AG04449 (cell line): ENCODE measurements at places on chromosomes 11 and 22.

- DNase-seq, result no peak
Observed at GRCh38 chr22:36303874-36304273, 50.9 kb downstream of the APOL1 start.

DNA sequence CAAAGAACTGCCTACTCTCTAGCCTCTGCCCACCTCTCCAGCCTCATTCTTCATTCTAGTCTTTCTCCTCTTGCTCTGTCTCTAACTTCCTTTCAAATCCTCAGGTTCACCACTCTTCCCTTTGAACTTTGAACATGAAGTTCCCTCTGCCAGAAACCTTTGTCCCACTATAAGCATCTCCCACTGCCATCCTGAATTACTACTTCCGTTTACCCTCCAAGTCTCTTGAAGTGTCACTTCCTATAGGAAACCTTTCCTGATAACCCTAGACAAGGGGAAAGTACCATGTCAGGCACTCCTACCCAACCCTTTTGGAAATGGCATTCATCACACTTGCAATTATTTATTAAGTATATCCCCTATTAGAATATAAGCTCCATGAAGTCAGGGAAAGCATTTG lies 3.1 kb downstream of the RAB30 start:
- no peak for DNase-seq

DNA sequence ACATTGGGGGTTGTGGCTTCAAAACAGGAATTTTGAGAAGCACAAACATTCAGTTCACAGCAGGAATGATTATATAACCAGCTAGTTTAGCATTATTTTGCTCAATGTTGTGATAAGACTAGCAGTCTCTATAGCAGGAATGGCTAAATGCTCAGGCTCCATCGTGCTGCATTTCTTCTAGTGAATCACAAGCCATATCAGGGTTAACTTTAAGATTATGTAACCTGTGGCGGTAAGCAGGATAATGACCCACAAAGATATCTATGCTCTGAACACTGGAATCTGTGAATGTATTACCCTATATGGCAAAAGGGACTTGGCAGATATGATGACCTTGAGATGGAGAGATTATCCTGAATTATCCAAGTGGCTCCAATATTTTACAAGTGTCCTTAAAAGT lies 14.8 kb downstream of the FSHB start:
- no peak for DNase-seq

GRCh38 chr11:20912922-20913512 lies 243.6 kb downstream of the NELL1 start:
- DNase-seq, result no peak

DNA sequence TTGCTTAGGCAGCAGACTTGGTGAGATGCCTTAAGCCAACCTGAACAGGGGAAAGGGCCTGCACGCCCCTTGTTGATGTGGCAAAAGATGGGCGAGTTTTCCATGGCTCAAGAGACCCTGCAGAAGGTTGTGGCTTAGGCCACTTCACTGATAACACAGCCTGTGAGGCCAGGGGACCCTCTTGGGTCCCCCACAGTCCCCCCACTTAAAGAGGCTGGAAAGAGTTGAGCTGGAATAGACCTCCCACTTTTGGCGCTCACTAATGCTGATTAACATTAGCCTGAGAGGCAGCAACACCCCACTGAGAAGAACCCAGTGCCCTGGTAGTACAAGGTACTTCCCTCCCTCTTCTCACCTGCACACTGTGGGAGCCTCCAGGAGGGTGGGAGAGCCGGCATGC lies 107.5 kb downstream of the TRIM29 start:
- DNase-seq, result no peak

DNA sequence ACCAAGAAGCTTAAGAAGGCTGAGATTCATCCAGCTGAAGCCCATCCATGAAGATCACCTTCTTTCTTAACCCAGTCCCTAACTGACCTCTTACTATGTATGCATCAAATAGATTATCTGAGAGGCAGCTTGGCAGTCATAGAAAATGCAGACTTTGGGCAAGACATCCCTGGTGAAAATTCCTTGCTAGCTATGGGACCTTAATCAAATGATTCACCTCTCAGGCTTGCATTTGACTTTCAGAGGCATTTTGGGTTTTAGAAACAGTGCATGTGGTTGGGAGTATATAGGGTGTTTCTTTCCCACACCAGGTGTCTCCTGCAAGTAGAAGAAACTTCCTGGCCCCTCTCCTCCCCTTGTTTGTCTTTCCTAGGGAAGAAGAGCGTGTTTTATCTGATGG lies 188.5 kb upstream of the ISX start:
- no peak for DNase-seq

- DNase-seq, result no peak
Observed at GRCh38 chr11:63800921-63801320, 12.3 kb upstream of the SPINDOC start.

DNA sequence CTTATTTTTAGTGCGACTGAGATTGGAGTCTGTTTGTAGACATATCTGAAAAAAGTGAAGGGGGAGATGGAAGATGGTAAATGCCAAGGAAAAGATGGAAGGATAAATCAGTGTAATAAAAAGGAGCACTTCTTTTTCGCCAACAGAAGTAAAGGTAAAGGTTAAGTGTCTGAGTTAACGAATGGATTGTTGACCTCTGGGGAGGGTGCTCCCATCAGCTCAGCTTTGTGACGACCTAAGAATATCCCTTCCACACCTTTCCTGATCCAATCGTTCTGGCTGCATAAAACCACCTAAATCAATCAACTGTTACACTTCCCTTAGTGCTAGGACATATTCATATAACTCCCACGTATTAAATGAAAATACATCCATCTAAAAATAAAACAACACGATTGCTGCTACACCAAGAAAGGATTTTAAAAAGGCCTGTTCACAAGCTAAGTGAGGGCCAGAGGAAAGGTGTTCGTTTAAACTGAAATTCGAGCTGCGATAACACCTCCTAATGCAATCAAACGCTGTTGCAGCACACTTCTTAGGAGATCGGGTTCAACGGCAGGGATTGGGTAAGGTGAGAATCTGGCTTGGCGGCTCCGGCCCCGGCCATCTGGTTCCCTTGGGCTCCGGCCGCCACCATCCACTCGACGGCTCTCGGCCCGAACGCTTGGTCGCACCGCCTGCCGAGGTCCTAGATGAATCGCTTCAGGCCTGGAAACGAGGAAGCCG lies 658 bp downstream of the C11orf71 start:
- no peak for DNase-seq

DNA sequence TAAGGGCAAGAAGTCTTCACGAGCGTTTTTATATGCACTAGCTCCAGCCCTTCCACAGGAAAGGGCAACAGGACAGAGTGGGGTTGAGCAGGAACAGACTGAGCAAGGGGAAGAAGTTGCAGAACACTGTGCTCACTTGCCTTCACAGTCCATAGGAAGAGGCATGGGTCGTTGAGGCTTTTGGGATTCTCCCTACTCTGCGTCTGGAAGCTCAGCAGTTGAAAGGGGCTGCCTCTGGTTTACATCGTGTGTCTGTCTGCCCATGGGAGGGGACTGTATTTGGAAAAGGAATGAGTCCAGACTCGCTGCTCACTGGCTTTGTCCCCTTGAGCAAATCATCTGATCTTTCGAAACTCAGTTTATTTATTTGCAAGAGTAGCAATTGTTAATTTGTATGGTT lies 1.1 kb upstream of the PDGFD start:
- no peak for DNase-seq

DNA sequence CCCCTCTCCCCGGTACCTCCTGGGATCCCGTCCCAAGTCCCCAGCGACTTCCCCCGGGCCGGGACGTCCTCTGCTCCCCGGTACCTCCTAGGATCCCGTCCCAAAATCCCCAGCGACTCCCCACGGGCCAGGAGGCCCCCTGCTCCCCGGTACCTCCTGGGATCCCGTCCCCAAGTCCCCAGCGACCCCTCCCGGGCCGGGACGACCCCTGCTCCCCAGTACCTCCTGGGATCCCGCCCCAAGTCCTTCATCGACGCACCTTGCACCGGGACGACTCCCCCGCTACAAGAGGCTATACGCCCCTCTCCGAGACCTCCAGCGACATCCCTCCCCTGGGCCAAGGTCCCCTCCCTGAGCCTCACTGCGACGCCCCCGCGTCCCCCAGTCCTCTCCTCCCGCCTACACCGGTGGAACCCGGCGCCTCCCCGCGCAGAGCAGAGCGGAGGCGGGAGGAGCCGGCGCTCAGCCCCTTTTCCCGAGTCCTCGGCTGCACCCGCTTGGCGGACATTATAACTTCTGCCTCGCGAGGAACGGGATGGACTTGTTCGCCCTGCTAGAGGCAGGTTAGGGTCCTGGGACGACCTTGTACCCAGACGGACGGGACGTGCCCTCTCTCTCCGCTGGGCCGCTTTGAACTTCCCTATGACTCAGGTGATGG lies 912 bp downstream of the KREMEN1 start:
- no peak for DNase-seq
